ENCODE measurements at places on chromosomes 6 and 20. TPM values are rescaled to one million over a fixed set of nuclear protein-coding genes. Genes with fewer than 3 reads are reported as not detected.

DNA sequence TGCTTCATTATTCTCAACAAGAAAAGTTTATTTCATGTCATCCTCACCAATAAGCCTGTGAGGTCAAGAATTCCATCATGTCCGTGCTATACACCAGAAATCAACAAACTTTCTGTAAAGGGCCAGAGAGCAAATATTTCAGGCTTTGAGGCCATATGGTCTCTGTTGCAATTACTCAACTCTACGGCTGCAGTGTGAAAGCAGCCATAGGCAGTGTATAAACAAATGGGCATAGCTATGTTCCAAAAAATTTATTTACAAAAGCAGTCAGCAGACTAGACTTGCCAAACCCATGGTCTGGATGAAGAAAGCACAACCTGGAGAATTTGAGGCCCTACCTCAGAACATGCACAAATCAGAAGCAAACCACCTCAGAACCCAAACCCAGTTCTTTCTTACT lies 118.5 kb downstream of the PCSK2 start:
- DNase-seq, result no peak

DNA sequence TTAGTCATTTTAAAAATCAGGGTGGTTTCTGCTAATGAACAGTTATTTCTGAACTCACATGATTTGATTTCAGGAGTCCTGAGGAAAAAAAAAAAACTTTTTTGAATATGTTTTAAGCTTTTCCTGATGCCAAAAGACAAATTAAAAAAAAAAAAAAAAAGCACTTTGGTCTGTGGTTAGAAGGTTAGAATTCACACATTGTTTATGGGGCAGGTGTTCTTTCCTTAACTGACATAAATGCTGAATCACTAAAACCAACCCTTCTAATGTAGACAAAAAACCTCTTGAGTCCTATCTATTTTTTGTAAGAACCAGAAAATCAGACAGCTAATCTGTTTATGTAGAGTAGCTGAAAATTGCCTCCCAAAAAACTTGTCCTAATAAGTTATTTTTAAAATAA lies 20.4 kb downstream of the THEMIS start:
- no peak for DNase-seq

- no peak for DNase-seq
Observed at GRCh38 chr6:42120895-42121865, 21.2 kb downstream of the C6orf132 start.

Gene TMEM14B
- 37.8 TPM for total RNA-seq

GRCh38 chr6:123640567-123641187 lies 3.9 kb upstream of the TRDN start:
- DNase-seq, result no peak

DNA sequence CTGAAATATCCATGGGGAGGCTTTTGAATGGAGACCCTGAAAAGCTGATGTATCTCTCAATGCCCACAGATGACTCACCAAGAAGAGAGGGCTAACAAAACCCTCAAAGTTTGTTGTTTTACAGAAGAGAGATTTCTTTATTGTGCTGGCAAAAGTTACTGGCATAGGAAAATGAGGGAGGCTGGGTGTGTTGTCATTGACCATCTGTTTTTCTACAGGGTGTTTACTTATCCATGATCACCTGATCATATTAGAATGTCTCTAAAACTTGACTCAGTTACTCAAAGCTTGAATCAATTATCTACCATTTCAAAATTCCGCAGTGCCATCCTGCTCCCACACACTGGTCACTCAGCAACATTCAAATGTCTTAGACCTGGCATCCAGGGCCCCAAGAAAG lies 9.8 kb downstream of the NCOA6 start:
- no peak for DNase-seq

Gene ABHD12
- 23.8 TPM for total RNA-seq

DNA sequence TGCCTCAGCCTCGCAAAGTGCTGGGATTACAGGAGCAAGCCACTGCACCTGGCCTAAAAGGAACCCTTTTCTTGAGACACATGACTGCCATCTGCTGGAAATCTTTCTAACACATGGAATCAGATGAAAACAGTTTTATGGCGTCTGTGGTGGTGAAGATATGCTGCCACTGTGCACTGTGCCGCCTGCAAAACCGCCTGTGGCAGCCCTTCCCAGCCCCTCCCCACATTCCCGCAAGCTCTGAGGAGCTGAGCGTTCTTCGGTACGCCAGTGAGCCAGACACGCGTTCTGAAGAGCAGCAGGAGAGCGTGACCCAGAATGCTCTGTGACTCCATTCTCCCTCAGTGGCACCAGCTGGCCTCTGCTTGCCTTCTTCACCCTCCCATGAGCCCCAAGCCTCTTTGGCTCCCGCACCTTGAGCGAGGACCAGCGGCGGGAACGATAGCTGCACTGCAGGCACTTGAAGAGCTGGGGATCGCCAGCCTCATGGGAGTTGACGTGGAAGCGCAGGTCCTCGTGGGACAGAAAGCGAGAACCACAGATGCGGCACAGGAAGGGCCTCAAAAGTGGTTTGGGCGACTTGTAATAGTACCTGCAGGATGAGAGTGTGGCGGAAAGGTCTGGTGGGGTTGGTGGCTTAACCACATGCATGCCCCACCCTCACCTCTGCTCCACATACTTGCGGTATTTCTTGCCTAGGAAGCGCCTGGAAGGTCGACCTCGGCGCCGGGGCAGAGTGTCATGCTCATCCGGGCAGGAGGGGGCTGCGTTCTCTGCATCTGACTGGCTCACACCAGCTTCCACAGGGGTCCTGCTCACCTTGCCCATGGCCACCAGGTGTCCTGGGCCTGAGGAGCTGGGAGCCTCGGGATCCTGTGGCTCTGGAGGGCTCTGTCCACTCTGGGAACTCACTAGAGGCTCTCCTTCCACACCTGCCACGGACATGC lies 8.7 kb downstream of the ZNF335 start:
- DNase-seq, result no peak

Gene MBOAT1
- 12.8 TPM for total RNA-seq

GRCh38 chr6:148479497-148479896 lies 136.9 kb downstream of the SASH1 start:
- DNase-seq, result no peak

DNA sequence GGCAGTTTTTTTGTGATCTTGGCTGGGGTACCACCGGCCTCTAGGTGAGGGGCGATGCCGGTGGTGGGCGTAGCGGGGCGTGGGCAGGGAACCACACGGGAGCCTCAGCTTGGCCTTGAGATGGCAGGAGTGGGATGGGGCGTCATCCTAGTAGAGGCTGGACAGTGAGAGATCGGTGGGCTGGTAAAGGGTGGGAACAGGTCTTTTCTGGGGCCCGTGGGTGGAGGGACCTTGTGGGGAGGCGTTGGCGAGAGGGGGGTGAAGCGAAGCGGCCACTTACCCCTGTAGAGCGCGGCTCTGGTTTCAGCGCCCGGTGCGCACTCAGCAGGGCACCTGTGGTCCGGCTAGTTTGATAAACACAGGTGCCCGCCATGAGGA lies 12.0 kb downstream of the ITPR3 start:
- DNase-seq, result no peak

- no peak for DNase-seq
Observed at GRCh38 chr6:134551245-134551960, 233.5 kb upstream of the SGK1 start.

DNA sequence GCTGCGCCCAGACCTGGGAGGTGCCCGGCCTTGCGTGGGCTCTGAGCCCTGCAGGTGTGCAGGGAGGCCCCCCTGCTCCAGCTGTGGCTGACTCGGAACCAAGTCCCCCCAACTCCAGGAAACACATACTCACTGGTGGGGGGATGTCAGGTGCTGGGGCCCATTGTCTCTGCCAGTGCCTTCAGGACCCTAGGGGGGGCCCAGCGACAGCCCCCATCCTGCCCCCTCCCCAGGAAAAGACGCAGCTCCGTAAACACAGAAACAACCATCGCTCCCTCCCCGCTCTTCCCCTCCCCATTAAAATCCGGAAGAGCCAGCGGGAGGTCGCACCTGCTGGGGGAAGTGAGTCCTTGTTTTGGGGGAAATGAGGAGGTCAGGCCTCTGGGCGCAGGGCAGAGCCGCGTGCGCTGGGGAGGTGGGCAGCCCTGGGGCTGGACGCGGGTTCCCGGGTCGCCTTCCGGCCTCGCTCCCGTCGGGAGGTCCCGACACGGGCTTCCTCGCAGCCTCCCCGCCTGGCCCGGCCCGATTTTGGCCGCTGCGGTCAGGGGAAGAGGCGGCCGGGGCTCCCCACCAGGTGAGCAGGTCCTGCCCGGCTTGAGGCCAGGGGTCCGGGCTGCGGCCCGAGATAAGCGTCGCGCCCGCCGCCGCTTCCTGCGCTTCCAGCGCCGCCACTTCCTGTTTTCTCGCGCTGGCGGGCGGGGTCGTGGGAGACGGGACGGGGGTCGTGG lies 6.2 kb downstream of the C20orf204 start:
- DNase-seq, result no peak
